ENCODE measurements at places on chromosomes 4 and X.

DNA sequence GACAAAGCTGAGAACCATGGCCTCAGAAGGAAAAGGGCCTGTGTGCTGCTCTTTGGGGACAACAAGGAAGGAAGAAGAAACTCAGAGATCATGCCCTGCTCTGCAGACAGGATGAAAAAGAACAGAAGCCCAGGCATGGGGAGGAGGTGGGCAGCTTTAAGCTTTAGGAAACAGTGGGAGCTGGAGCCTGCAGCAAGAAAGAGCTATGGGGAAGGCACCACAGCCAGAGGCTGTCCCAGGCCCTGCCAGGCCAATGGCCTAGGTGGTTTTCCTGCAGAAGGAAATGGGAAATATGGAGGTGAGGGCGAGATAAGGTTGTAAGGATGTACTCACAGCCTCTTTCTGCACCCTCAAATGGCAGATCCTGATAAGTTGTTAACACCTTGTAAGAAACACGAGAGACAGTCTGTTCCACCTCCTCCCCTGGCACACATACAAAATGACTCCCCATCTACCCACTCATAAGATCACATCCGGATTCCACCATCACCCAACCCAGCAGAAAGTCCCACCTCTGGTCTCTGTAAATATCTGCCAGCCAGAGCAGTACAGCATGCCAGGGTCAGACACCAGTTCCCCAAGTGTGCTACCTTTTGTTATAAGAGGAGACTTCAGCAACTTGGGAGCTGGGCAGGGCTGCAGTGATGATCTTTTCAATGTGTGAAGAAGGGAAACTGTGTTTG lies 105.2 kb downstream of the RTL5 start:
- no peak for DNase-seq

- no peak for DNase-seq
Measured at GRCh38 chr4:137664416-137664815, 132.1 kb upstream of the PCDH18 start.

- peak; percentile 58 for DNase-seq
Measured at GRCh38 chrX:81174286-81174685, 27.4 kb downstream of the HMGN5 start.

DNA sequence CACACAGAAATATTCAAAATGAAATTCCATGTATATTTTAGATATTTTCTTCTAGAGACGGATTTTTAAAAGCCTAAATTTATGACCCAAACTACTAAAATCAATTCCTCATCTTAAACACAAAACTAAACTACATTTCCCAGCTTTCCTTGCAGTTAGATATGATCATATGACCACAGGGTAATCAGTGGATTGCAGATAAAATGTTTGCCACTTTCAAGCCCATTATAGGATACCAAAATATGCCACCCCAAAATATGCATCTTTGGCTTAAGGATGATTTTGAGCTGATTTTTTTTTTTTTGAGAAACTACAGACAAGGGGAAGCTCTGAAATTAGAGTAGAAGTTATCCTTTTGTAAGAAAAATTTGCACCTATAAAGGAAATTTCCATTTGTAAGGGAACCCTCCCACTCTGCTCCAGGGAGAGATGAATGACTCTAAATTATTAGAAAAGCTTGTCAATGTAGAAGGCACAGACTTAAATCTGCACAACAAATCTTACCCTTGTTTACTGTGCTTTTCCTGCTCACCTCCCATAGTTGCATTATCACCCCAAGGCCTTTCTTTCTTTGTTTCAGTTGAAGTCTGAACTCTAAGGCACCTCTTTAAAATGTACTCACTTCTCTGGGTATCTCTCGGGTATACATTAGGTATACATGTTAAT lies 503.0 kb downstream of the PDHA2 start:
- no peak for DNase-seq

DNA sequence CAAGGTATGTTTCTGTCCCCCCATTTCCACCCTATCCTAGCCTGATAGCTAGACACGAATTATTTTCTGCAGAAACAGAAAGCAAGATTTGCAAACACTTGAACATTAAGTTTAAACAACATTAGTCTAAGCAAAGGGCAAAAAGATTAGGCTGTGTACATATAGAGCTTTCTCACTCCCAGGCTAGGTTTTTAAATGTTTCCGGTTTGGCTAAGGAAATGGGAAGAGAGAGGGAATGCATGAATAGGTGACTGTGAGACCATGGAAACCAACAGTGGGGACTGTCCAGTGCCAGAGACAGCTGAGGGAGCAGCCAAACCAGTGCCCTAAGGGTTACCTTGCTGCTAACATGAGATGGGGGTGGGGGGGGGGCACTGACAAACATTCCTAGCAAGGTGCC lies 242.7 kb downstream of the SCFD2 start:
- no peak for DNase-seq

GRCh38 chrX:133475521-133475920 lies 60.2 kb upstream of the GPC4 start:
- DNase-seq, result no peak

GRCh38 chr4:43607400-43607799 lies 714.9 kb downstream of the GRXCR1 start:
- no peak for DNase-seq

DNA sequence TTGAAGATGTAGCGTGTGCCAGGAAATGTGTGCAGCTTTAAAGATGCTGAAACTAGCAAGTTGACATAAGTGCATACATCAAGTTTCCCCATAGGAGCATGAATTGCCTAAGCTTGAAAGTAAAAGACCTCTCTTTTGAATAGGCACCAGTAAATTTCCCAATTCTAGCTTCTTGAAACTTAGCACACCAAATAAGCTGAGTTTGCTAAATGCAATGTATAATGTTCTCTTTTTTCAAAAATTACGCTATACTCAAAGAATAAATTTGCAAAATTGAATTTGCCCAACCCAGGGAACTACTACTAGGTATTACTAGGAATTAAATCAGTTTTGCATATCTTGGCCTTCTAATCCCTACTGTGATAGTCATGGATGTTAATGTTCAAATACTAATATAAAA lies 923.9 kb upstream of the LCORL start:
- DNase-seq, result no peak

- no peak for DNase-seq
Measured at GRCh38 chr4:151908201-151908600, 147.4 kb upstream of the GATB start.

- DNase-seq, result no peak
Measured at GRCh38 chr4:1323635-1324442, 23.2 kb upstream of the UVSSA start.

- DNase-seq, result no peak
Measured at GRCh38 chr4:105587841-105588240, 35.4 kb downstream of the ARHGEF38 start.

GRCh38 chr4:52658641-52659000 lies 480 bp downstream of the USP46 start:
- DNase-seq, result peak; percentile 49
